ENCODE measurements at places on chromosomes 6 and 20. TPM values are rescaled to one million over a fixed set of nuclear protein-coding genes. Genes with fewer than 3 reads are reported as not detected.

CTSA gene
- 408 TPM for polyA plus RNA-seq

CST7 gene
- polyA plus RNA-seq: 1.4 TPM

CLDN20 gene
- polyA plus RNA-seq: 0.77 TPM

KCNK15 gene
- 0.62 TPM for polyA plus RNA-seq

GFRA4 gene
- 0.56 TPM for polyA plus RNA-seq

DNAH8 gene
- not detected for polyA plus RNA-seq

PSORS1C1 gene
- 2.1 TPM for polyA plus RNA-seq
